ENCODE measurements at places on chromosomes 13 and 19.

- DNase-seq, result peak; percentile 21
These were observed 516.2 kb downstream of the MYO16 start for GRCh38 chr13:109145631-109146030.

DNA sequence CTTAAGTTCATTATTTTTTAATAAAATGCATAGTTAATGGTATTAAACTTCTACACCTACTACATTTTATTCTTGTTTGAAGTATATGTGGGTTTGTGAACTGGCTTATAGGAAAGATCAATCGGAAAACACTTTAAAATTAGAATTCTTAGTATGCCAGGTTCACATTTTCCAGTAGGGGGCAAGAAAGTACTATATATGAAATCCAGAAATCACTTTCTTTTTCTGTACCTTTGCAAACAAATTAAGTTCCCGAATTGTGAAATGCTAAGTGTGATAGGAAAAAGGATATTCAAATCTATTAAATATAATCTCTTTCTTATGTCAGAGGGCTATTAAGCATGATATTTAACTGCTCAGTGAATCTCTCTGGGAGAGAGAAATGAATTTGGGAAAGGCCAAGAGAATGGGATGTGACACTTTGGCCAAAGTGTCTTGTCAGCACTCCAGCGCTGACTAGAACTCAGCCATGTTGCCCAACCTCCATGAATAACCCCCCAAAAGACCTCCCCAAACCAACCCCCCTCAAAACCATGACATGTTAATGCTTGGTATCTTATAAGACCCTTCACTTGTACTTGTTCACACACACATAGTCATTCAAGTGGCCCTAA lies 122.6 kb upstream of the SLC10A2 start:
- no peak for DNase-seq

DNA sequence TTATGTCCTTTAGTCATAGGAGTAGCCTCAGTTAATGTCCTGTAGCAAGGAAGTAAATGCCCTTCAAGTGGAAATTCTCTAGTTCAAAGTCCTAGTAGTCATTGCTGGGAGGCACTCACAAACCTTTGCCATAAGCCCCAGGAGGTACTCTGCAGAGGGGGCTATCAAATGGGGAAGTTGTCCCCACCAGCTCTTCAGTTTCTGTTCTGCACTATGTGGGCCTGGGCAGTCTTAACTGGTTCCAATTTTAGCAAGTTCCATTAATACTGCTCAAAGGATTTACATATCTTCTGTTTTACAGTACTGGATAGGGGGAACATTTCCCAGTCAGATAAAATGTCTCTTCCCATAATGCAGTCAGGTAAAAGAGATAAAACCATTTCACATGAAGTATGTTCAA lies 101.3 kb downstream of the B3GLCT start:
- no peak for DNase-seq

GRCh38 chr19:12913851-12914690 lies 5.0 kb downstream of the SYCE2 start:
- DNase-seq, result peak; percentile 43

GRCh38 chr13:113848431-113849260 lies 15.2 kb downstream of the GAS6 start:
- DNase-seq, result peak; percentile 44

GRCh38 chr13:113638173-113638746 lies 19.7 kb downstream of the ATP4B start:
- no peak for DNase-seq

DNA sequence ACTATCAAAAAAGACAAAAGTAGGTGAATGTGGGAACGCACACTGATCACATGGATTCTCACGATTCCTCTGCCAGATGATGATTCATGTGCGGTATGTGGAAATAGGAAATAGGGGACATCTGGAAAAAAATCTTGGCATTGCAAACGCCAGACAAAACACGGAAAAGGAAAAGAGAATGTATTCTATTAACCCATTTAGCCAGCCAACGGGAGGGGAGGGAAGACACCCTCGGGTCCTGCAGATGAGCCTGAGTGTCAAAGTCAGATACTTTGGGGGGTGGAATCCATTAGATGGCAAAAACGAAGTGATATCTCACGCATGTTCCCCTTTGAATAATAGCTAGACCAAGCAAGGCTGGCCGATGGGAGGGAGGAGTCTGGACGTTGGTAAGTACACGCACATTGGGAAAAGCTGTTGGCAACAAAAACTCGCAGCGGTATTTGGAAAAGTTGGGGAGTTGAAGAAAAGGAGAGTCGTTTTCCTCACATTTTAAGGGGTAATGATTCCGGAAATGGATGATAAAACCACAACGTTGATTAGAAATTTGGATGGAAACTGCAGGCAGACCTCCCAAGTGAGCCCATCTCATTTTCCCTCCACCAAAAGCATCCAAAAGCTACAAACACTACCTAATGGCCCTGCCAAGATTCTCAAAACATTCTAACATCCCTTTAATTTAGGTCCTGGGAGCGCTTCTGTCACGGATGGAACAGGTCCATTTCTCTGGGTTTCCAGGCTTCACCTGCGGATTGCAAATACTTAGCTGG lies 73.6 kb downstream of the COL4A1 start:
- DNase-seq, result no peak

GRCh38 chr19:17041976-17042375 lies 15.4 kb upstream of the CPAMD8 start:
- peak; percentile 35 for DNase-seq

DNA sequence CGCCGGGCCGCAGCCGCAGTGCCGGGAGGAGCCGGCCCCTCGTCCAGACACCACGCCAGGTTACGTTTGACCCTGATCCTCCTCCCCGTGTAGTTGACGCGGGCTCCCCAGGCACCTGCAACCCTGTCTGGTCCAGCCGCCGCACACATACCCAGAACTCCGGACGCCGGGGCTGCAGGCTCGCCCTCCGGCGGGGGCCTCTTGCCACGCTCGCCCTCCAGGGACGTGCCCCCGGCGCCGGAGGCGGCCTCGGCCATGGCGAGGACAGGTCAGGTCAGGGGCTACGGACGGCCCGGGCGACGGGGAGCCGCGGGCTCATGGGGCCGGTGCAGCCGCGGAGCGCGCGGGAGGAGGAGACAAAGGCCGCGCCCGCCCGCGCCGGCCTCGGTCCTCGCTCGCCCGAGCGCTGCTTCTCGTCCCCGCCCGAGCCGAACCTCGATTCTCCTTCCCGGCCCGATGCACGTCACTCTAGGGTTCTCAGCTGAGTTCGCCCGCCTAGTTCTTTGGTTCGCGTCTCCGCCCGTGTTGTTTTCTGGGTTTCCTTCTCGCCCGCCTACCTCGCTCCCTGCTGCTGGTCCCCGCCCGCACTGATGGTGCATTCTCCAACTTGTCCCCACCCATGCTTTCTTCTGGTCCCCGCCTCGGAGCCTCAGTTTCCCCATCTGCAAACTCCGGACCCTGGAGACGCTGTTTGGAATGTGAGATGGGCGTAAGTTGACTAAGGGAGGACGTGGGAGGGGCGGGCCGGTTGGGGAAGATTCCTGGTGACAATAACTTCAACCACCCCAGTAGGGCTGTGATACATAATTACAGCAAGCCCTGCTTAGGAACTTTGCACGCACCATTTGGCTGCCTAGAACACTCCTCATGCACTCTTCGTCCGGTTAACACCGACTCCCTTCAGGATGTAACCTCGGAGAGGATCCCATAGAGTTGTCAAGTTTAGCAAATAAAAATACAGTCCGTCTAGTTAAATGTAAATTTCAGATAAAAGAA lies at the start of gene ANO8:
TSS of gene ANO8 (minus strand) at position 442 of the 996 bp plus-strand sequence. CDS start at position 257, 185 bp downstream.
- DNase-seq, result peak; percentile 97

DNA sequence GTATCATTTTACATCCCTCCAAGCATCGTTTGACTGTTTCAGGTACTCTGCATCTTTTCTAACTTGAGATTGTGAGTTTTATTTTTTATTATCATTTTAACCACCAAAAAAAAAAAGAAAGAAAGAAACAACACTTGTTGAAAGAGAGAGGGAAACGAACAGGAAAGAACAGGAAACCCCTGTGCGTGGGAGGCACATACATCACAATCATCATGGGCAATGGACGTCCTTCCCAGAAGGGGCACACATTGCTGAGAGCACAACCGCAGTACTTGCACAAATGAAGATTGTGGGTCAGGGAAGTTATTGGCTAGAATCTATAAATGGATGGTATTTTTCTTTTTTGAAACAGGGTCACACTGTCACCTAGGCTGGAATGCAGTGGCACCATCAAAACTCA lies 1.7 kb downstream of the CLC start:
- DNase-seq, result no peak

GRCh38 chr13:110312339-110313031 lies 5.4 kb downstream of the COL4A2 start:
- DNase-seq, result peak; percentile 81

DNA sequence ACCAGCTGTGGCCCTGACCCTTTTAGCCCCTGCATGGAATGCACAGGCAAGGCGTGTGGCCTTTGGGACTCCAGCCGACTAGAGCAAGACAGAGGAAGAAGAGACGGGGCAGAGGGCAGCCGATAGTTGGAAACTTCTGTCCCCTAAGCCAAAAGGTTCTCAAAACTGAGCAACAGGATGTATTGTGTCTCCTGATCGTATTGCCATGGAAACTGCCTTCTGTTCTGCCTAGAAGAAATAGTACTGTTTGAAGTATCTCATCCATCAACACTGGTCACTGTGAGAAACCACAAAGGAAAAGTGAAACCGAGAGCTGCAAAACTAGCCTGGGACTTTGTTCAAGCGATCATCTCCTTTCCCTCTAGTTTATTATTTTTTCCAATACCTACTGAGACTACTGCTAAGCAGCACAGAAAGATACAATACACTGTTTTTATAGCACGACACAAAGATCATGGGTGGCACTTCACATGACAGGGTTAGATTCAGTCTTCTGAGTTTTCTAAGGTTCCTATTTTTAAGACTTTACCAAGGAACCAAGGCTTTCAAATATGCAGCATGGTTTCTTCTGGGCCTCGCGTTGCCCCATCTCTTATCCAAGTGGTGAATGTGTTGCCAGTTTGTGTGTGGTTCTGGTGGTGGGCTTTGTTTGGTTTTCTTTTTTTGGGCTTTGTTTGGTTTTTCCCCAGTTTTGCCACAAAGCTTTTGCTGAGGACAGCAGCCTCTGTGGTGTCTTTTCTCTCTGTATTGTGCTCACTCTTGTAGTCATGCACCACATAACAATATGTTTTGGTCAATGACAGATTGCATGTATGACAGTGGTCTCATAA lies 49.3 kb upstream of the GPR183 start:
- no peak for DNase-seq

- DNase-seq, result peak; percentile 72
These were observed 5.5 kb upstream of the ADAMTS10 start for GRCh38 chr19:8615813-8616596.

DNA sequence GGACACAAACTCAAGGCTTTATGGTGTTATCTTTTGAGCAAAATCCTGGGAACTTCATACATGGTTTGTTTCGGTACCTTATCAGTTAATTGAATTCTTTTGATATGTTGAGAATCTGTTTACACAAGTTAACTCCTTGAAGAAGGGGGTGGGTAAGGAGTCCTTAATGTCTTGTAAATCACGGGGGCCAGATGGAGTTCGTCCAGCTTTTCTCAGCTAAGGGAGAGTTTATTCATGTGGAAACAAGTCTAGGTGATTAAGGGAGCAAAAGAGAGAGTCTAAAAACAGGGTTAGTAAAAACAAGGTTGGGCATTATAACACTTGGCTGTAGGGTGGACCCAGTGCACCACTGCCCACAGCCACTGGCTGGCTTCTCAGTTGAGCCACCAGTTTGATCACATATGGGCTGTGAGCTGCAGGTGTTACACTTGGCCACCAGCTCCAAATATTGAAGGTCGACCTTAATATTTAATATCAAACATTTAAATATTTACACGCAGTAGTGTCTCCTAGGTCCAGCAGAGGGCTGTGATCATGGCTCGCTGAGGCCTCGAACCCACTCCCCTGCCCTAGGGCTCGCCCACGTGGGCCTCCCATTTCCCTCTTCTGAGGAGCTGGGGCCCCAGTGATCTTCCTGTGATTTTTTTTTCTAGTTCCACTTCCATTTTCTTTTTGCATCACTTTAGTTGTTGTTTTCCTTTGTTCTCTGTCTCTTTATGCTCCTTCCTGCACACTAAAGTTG lies 21.0 kb upstream of the ZNF43 start:
- no peak for DNase-seq

- DNase-seq, result no peak
These were observed 67.6 kb downstream of the UBL3 start for GRCh38 chr13:29782798-29783197.

- DNase-seq, result peak; percentile 28
These were observed 46.0 kb downstream of the MICU2 start for GRCh38 chr13:21557995-21558394.

GRCh38 chr13:31444266-31444856 lies 244.6 kb downstream of the B3GLCT start:
- DNase-seq, result no peak

DNA sequence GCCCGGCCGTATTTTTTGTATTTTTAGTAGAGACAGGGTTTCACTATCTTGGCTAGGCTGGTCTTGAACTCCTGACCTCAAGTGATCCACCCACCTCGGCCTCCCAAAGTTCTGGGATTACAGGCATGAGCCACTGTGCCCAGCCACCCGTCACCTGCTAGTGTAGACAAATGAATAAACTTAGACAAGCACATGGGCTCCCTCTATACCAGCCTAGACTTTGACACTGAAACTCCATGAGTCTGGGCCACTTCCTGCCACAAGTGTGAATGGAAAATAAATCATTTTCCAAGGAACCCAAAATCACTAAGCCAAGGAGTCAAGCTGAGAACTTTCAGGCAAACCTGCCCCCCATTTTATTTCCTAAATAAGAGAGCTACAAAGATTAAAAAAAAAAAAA lies 27.0 kb upstream of the TPT1 start:
- no peak for DNase-seq

DNA sequence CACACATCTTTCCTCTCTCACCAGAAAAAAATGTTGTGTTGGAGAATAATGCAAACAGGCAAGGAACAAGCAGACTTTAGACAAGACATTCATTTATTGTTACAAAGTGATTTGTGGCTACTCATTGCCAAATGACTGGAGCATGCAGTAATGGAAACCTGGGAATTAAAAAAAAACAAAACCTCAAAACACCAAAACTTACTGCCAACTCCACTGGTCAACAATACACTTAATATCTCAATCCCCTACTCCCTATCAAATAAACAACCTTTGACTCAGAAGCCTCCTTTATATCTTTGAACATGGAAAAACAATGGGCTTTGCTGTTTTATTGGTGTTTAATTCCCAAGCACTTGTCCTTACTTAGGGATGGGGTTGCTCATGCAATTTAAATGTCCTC lies 112.8 kb downstream of the POSTN start:
- no peak for DNase-seq

- peak; percentile 89 for DNase-seq
These were observed 12.5 kb upstream of the ZNF675 start for GRCh38 chr19:23699521-23699860.

DNA sequence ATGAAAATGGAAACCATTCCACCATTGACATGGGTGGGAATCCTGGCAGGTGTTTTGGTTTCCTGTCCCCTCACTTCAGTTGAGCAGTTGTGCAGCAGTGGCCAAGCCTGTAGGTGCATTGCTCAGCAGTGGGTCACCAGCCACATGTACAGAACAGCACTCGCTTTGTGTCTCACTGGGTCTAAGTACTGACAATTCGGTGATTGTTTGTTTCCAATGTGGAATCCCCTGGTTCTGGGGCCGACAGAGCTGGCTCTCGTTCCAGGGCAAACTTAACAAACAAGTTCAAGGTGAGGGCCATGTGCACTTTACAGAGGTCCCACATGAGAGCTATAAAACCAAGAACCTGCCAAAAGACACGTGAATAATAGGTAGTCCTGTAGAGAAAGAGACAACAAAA lies 54.1 kb upstream of the SPATA13 start:
- no peak for DNase-seq

- no peak for DNase-seq
These were observed at the start of gene IFNL4 for GRCh38 chr19:39248806-39249205. Gene IFNL4 (minus strand): TSS chr19:39248856.

GRCh38 chr19:13195678-13196077 lies 45.5 kb downstream of the IER2 start:
- DNase-seq, result peak; percentile 91
